ENCODE measurements at places on chromosomes 13 and 19.

DNA sequence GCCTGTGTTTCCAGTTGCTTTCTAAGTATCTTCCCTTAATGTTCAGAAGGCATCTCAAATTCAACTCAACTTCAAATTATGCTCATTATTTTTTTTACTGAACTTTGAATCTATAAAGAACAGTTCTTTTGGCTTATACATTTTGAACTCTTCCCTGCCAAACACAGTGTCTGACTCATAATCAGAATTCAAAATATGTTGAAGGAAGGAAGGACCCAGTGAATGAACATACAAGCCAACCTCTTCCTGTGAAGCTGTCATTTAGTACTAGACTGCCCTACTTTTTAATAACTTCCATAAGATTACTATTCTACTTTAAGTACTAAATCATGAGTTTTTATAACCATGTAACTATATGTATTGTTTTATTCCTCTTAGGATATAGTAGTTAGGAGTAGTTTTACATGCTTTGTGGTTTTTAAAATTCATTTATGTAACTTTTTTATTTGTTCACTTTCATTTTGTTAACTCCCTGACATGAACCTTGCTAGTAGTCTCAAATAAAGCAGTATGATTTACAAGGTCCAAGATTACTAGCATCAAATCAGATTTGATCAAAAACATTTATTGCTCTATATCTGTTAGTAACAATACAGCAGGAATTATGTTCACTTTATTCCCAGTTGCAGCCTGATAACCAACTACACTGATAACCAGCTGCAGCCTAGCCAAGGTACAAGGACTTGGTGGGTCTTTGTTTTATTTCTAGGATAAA is 6.4 kb downstream of the NUDT15 start:
- no peak for DNase-seq

DNA sequence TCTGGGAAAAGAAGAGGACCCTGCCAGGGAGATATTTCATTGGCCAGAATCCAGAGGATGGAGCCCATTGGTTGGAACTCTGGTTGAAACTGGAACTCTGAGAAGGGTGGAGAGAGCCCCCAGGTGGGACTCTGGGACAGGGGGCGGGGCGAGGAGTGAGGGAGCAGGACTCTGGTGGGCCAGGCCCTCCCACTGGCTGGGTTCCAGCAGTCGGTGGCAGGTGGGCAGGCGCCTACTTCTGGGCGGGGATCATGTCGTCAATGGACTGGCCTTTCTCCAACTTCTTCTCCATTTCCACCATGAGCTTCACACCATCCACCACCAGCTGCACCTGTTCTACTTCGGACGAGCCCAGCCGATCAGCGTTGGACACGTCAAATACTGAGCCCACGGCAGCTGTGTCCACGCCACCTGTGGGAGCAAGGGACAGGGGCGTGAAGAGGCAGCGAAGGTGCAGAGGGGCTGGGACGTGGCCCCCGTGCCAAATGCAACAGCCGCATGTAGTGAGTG is 16.1 kb downstream of the CKM start:
- no peak for DNase-seq

DNA sequence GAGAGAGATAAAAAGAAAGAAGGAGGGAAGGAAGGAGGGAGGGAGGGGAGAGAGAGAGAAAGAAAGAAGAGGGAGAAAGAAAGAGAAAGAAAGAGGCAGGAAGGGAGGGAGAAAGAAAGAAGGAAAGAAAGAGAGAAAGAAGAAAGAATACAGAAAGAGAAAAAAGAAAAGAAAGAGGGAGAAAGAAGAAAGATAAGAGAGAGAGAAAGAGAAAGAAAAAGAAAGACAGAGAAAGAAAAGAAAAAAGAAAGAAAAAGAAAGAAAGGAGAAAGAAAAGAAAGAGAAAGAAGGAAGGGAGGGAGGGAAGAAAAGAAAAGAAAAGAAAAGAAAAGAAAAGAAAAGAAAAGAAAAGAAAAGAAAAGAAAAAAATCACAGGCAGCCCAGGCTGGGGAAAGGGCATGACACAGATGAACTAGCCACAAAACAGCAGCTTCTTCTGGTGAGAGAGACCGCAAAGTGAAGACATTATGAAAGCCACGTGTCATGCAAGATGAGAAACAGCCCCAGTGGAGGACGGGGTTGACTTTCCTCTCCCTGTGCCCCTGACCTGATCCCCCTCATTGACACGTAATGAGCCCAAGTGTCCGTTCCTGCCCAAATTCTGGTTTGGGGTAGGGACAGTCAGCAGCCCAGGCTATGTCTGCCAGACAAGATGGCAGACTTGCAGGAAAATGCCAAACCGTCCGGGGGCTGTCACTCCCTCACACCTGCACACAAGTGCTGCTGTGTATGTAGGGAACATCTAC is 102.1 kb downstream of the INSR start:
- DNase-seq: no peak

- DNase-seq: no peak
Measured at GRCh38 chr19:6752256-6753177, 13.0 kb downstream of the TRIP10 start.

- no peak for DNase-seq
Measured at GRCh38 chr13:96772426-96772825, 221.8 kb downstream of the OXGR1 start.

DNA sequence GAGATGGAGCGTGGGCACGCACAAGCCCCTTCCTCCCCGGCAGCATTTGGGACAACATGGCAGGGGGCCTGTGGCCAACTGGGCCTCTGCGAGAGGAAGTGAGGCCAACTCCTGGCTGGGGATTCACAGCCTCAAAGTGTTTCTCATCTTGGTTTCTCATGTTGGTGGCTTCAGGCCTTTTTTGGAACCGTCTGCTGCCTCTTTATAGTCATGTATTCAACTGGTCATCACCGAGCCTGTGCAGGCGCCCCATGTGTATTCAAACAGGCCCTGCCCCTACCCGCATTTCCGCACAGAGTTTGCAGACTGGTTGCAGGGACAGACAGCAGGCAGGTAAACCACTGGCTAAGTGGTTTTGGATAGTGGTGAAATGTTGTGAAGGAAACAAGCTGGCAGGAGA is 17.3 kb upstream of the RELB start:
- DNase-seq: no peak

Data from sigmoid colon (tissue), 7 donors.